CD4-positive, alpha-beta T cell treated with Interleukin-6 for 4 hours (primary cell): ENCODE measurements at places on chromosomes 13 and 19.

- no peak for DNase-seq
These were observed 57.9 kb downstream of the RXFP2 start for GRCh38 chr13:31797154-31797775.

DNA sequence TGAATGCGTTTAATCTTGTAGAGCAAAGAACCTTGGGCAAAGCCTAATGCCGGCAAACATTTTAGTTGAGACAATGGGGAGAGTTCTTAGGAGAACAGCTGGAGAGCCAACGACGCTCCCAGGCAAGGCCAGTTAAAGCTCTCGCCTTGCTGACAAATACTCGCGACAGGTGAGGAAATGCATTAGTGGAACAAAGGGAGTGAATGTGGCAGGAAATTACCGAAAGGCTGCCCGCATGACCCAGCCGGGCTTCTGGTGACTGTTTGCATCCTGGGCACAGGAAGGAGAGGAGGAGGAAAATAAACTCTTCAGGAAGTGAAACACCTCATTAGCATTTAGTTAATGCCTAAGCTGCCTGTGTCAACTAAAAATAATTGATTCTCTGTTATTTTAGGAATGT, 74.6 kb downstream of the SHISA2 start:
- DNase-seq, result peak; percentile 24

- peak; percentile 58 for DNase-seq
These were observed 100.6 kb upstream of the PABPC3 start for GRCh38 chr13:24995225-24995804.

- DNase-seq, result no peak
These were observed 82.6 kb downstream of the TBC1D4 start for GRCh38 chr13:75399168-75399878.

GRCh38 chr19:3966051-3967017, 4.6 kb downstream of the DAPK3 start:
- no peak for DNase-seq

- DNase-seq, result no peak
These were observed 65.6 kb upstream of the TDRD3 start for GRCh38 chr13:60331249-60332012.

DNA sequence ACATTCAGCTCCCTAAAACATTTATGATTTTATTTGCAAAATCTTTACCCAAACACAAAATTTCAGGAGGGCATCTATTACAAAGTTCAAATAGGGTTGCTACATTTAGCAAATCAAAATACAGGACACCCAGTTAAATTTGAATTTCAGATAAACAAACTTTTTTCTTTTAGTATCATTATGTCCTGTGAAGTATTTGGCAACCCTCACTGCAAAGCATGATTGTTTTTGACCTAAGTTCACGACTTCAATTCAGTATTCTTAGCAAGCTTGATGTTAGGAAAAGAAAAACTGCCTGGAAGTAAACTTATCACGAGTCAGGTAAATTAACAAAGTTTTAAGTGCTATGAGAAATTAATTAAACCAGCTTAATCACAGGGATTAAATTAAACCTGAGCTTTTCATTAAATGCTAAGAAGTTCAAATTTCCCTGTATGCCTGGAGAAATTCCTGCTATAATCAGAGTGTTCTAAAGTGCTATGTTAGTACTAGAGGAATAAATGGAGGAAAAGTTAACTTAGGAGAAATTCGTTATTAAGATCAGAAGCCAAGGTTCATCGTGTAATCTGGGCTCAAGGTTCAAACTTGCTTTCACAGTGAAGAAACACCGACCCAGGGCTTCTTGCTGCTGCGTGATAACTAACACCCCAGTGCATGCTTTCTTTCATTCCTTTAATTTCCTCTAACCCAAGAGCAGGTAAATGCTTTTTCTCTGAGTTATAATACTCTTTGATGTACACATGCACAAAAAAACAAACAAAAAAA, 298.1 kb downstream of the FOXO1 start:
- no peak for DNase-seq

GRCh38 chr13:109272595-109273325, 513.6 kb downstream of the IRS2 start:
- no peak for DNase-seq

DNA sequence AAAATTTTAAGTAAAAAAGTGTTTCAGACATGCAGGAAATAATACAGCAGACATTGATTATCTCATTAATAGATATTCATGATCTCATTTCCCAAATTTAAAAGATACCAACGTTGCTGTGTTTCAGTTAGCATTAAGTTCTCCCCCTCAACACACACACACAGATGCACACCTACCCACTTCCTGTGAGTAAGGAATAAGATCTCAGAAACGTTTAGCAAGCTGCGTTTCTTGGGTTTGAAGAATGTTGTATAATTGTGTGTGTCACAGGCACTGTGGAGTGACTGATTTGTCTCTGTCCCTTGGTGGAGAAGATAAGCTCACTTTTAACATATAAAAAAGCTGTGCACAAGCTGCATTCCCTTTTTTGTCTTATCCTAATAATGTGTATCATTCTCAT, 196.8 kb downstream of the PDS5B start:
- DNase-seq, result peak; percentile 34

DNA sequence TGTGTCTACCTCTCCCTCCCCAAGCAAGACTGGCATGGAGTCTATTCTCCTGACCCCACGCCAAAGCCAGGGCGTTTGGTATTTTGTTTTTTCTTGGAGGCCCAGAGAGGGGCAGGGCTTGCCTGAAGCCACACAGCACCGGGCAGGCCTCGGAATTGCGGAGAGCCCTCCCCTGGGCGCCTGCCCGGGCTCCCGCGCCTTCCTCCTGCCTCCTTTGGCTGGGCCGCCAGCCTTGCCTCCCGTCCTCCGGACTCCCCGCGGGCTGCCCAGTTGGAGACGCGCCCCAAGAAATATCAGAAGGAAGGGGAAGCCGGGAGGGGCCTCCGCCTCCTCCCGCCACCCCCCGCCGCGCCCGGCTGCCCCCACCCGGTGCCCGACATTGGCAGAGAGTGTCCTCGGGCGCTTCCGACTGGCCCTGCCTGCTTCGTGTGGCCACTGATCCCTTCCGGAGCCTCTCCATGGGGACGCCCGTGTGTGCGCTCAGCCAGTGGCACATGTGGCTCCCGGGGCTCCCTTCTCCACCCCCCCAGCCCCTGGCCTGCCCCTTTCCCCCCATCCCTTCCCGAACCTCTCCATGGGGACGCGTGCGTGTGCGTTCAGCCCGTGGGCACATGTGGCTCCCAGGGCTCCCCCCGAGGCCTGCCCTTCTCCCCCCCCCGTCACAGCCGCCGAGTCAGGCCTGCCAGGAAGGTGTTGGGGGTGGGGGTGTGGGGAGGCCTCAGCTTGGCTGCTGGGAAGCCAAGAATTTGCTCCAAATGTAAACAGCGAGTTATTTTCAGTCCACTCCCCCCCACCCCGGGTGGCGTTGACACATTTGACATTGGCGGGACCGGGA, 37.3 kb downstream of the NFIC start:
- no peak for DNase-seq

DNA sequence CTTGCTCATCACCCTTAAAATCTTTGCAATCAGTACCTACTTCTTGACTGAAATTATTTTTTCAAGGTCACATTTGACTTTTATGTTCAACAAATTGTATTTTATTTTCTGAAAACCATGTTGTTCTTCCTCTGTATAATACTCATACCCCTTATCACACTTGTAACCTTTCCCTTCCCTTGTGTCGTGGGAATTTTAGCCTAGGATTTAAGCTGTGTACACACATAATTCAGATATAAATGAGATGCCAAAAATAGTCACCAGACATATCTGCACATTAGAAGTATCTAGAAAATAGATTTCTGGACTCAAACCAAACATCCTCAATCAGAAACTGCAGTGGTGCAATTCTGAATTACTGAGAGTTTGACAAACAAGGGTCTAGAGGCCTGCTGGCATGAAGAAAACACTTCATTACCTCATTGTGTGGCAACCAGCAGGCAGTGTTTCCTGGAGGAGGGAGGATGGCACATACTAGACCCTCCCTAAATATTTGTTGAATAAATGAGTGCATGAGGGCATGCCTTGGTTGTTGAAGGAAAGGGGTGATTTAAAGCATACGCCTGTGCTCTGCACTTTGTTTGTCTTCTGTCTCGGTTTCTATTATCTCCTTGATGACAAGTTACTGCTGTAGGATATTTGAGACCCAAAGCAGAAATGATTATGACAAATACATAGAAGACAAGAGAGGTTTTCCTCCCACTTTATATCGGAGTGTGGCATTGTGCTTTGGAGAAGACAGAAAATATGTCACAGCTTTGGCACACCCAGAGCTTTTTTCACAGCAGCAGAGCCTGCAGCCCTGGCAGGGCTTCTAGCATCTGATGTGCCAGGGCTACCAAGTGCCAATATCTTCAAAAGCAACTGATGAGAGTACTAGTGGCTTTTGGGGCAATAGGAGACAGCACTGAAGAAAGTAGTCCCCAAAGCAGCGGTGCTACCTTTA, 881.1 kb downstream of the PCDH9 start:
- DNase-seq, result no peak

- DNase-seq, result no peak
These were observed 19.9 kb downstream of the KDM4B start for GRCh38 chr19:4988770-4989251.

GRCh38 chr19:54373781-54374631, 9.3 kb upstream of the LAIR1 start:
- no peak for DNase-seq

GRCh38 chr19:32357720-32358119, 12.3 kb downstream of the ZNF507 start:
- DNase-seq, result no peak

DNA sequence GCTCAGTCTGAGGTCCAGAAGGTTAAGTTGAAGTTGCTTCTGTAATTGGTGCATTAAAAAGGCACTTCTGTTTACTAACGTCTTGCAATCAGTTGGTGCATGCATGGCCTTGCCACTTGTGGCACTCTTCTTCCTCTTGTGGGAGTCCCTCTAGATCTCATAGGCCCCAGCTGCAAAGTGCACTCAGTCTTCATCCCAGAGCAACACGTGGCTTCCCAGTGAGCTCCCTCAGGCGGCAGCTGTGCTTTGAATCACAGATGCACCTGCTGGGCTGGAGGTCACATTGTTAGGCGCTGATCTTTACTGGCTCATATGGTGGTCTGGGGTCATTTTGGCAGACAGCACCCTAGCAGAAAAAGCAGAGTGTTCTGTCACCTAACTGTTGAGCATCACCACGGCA, 215.7 kb downstream of the ZNF536 start:
- DNase-seq, result no peak

DNA sequence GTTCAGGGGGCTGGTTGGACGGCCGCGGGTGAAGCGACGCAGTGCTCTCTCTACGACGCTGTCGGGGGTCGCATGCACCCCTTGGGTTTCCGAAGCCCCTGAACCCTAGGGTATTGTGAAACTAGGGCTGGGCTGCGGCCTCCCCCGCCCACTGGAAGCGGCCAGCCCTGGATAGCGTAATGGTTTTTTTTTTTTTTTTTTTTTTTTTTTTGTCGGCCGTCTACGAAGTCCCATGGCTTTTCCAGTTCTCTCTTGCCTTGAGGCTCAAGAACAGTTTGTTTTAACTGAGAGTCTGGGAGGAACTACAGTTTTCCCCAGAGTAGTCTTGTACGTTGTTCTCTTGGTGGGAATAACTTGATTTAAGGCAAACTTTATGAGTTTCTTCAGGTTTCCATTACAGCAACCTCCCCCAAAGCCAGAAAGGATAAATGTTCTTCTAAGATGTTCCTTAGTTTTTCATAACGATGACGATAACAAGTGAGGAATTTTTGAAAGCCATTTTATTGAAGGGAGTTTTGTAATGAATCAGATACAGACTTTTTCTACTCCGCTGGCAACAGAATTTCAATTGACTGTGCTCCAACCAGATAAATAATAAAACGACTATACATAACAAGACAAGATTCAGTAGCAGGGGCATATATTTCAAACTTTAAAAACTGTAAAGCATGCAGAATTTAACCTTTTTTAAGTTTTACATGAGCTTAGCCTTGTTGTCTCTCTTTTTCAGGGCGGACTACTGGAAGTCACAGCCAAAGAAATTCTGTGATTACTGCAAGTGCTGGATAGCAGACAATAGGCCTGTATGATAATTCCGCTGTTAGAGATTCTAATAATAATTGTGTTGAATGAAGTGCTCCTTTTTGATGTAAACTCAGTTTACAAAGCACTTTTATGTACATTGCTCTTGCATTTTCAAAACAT, 867 bp downstream of the WBP4 start:
- no peak for DNase-seq

DNA sequence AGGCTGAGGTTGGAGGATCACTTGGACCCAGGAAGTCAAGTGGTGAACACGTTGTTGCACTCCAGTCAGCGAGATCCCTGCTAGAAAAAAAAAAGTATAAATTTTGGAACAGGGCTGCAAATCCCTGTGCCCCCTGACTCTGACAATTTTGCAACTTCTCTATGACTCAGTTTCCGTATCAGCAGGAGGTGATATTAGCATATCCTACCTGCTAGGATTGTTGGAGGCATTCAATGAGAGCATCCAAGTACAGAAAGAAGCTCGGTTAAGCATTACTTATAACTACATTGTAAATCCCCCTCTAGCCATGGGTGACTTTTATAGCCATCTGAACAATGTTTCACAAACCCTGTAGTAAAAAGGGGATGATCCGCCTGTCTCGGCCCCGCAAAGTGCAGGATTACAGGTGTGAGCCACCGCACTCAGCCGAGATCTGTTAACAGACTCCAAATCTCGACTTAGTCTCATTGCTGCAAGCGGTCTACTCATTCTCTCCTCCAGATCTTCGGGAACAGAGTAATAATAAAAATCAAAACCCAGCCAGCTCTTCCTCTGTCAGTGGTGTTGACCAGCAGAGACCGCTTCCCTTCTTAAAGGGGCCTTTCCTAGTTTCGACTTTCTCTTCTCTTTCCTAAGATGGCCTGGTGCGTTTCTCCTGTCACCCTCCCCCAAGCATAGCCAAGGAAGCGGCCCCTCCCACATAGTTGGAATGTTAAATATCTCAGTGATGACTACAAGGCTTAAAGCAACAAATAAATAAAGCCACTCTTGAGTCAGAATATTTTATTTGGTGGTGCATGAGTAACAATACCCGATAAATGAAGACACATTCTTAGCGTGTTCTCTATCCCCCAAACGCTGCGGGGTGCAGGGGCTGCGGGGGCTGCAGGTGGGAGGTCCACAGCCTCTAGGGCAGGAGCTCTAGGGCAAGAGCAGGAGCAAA, 10.3 kb upstream of the BICRA start:
- DNase-seq, result no peak

DNA sequence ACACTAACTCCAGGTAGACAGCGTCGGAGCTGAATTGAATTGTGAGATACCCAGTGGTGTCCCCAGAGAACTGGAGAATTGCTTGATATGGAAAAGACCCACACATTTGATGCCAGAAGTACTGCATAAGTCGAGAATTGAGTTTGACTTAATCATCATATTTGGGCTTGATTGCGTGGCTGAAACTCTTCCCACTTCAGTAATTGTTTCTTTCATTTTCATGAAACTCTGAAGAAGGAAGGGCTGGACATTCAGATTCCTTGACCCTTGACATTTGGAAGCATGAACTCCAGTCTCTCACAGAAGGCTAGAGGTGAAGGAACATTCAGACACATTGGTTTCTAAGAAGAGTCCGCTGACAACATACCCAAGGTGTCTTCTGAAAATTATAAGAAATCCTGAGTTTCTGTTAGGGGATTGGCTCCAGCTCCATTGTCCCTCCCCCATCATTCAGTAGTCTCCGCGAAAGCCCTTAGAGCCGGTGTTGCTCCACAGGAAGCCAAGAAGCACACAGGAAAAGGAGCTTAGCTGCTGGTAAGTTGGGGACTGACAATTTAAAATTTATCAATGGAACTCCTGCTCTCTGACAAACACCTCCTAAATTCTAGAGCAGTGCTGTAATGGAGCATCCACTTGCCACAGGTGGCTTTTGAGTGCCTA, at the start of gene FPR2:
FPR2 (plus strand) TSS at position 484 of the 660 bp plus-strand sequence. CDS start 7,479 bp downstream, outside the sequence.
- no peak for DNase-seq

GRCh38 chr13:23399347-23399746, 34.2 kb downstream of the SACS start:
- no peak for DNase-seq
